ENCODE measurements at places on chromosomes 16 and 17. TPM values are rescaled to one million over a fixed set of nuclear protein-coding genes. Genes with fewer than 3 reads are reported as not detected.

RSKR gene
- not detected for polyA plus RNA-seq

FAM20A gene
- polyA plus RNA-seq: 0.13 TPM

PRR29 gene
- polyA plus RNA-seq: 6.2 TPM

ABCC12 gene
- not detected for polyA plus RNA-seq

THUMPD1 gene
- 35.1 TPM for polyA plus RNA-seq

CHST5 gene
- not detected for polyA plus RNA-seq

DNA sequence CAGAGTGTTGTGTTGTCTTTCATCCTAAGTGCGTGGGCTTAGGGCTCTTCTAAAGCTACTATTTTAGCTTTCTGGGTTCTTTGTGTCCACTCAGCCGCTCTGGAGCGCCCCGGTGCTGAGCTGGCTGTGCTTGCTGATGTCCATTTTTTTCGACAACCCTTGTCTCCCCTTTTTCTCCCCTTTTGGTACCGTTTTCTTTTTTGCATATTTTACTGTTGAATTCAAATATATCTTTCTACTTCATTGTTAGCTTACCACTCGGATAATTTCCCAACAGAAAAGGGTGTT lies 1.2 kb downstream of the SRRM2 start:
- DNase-seq: no peak

- DNase-seq: no peak
Measured at GRCh38 chr17:7997186-7997585, 5.2 kb upstream of the GUCY2D start.

GRCh38 chr17:72462814-72463213 lies 342.0 kb downstream of the SOX9 start:
- DNase-seq: no peak

DNA sequence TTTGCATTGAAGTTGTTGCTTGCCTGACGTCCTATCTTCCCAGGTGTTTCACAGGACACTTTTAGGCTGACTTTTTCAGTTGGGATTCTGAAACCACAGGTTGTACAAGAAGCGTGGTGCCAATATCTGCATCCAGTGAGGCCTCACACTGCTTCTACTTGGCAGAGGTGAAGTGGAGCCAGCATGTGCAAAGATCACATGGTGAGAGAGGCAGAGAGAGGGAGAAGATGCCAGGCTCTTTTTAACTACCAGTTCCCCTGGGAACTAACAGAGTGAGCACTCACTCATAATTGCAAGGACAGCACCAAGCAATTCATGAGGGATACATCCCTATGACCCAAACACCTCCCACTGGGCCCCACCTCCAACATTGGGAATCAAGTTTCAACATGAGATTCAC lies 5.8 kb upstream of the ABCA6 start:
- DNase-seq: no peak

GRCh38 chr16:56244612-56245011 lies 53.3 kb downstream of the GNAO1 start:
- DNase-seq: no peak

GRCh38 chr16:69321080-69321479 lies 9.3 kb downstream of the PDF start:
- DNase-seq: no peak

DNA sequence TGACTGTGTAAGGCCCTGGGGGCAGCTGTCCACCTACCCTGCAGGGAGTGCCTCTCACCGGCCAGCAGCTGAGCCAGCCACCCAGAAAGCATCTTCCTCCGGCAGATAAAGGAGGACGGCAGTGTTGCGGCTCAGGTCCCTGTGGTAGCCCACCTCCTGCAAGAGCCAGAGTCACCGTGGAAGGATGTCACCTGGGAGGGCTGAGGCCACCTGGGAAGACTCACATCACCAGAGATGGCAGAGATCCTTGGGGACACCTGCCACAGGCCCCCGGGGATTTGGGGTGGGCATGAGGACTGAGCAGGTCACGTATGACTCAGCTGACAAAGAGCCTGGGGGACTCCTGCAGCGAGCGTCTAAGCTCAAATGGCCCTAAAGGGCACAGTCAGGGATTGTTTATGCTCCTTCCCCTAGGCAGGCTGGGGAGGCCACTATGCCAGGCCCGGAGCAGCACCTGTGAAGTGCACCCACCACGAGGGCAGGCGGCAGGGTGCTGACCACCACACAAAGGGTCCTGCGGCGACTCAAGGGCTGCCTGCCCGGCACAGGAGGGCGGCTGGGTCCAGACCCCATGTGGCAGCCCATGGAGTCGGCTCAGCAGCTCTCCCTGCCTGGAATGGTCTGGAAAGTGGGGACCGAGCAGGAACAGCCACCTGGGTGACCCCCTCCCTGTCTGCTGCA lies 44.1 kb downstream of the TNFRSF13B start:
- DNase-seq: no peak

DNA sequence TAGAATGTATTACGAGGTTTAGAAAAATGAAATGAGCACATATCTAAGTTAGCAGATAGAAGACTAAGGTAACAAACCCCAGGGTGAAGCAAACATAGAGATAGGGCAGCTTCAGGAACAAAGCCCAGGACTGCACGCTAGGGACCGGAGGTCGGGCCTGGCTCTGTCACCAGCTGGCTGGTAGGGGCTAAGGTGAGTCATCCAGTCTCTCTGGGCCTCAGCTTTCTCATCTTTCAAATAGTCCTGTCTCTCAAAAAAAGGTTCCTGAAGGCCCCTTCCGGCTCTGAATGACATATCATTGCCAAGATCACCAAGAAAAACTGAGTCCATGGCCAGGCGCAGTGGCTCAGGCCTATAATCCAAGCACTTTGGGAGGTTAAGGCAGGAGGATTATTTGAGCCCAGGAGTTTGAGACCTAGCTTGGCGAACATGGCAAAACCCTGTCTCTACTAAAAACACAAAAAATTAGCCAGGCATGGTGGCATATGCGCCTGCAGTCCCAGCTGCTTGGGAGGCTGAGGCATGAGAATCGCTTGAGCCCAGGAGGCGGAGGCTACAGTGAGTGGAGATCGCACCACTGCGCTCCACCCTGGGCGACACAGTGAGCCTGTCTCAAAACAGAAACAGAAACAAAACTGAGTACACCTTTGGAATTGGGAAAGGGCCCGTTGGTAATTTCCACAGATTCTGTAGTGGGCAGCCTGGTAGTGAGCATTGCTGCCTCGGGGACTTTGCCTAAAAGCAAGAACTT lies 26.0 kb downstream of the PKD1L3 start:
- no peak for DNase-seq

DNA sequence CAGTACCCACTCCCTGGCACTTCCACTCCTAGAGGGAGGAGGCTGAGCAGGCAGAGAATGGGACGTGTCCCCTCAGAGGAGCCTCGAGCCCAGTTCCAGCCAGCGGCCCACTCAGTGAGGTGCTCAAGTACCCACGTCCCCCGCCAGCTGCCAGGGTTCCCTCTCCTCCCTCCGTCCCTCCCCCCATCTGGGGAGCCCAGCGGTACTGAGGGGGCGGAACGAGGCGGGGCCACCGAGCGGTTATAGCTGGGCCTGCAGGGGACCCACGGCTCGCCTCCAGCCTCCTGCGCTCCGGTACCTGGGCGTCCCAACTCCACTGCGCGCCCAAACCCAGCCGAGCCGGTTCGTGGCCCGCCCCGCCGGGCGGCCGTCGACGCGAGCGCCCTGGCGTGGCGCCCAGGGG lies at the start of gene NPW:
NPW (plus strand) TSS at position 268 of the 403 bp plus-strand sequence.
- DNase-seq: no peak

DNA sequence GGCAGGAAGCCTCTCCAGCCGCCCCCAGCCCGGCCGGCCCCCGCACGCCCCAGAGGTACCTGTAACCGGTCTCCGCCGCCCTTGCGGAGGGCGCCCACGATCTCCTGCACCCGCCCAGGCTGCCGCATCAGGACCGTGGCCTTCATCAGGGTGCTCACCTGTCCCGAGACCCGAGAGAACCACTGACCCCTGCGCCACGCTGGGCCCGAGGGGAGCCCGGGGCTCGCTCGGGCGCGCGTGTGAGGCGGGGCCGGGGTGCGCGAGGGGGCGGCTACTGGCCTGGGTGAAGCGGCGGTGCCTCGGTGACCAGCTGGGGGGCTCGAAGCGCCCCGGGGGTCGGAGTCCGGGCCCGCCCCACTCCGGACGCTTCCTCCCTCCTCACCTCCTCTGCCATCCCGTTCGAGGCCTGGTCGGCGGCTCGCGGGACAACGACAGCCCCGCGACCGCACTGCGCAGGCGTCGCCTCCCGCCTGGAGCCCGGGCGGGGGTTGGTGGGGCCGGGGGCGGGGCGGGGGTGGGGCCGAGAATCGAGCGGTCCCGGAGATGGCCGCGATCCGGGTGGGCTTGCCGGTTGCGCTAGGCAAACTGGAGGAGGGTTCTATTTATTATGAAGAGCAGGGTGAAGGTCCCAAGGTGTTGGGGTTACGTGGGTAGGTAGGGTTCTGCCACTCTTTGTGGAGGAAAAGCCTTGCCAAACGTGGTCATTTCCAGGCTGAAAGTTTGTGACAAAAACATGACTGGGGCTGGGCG lies at the start of gene NT5C3B:
NT5C3B (minus strand) TSS at position 433 of the 750 bp plus-strand sequence; CDS start at position 394, 39 bp downstream.
- DNase-seq: peak; percentile 37

GRCh38 chr16:23837553-23838308 lies 1.9 kb downstream of the PRKCB start:
- DNase-seq: no peak

- DNase-seq: no peak
Measured at GRCh38 chr16:86452451-86452850, 57.9 kb upstream of the FOXF1 start.
